ENCODE measurements at places on chromosomes 5 and 9. TPM values are rescaled to one million over a fixed set of nuclear protein-coding genes. Genes with fewer than 3 reads are reported as not detected.
A peak's percentile ranks its signal among the peaks of the same experiment; 100 is the strongest.

- no peaks in the 10 kb centered on the region for H3K4me1 ChIP-seq
- no peak overlapping the region for H3K4me3 ChIP-seq
- H3K27me3 ChIP-seq: no peaks in the 10 kb centered on the region
- DNase-seq: peak; percentile 2
- no peaks in the 10 kb centered on the region for H3K36me3 ChIP-seq
These were observed 266.6 kb downstream of the PRELID2 start for GRCh38 chr5:145568581-145568980.

DNA sequence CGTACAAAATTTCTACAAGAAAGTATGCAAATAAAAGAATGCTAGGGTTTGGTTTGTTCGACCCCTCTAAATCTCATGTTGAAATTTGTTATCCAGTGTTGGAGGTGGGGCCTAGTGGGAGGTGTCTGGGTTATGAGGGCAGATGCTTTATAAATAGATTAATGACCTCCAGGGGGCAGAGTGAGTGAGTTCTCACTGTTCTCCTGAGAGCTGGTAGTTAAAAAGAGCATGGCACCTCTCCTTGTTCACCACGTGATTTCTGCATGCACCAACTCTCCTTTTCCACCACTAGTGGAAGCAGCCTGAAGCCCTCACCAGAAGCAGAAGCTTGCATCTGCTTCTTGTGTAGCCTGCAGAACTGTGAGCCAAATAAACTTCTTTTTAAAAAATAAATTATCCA is 50.4 kb upstream of the FAM170A start:
- no peaks in the 10 kb centered on the region for H3K36me3 ChIP-seq
- DNase-seq: peak; percentile 1
- H3K27ac ChIP-seq: no peak overlapping the region
- no peaks in the 10 kb centered on the region for H3K27me3 ChIP-seq
- H3K4me1 ChIP-seq: no peaks in the 10 kb centered on the region
- no peak overlapping the region for H3K4me3 ChIP-seq

GRCh38 chr5:169767938-169768337 is 130.9 kb downstream of the DOCK2 start:
- H3K27ac ChIP-seq: no peak overlapping the region
- no peaks in the 10 kb centered on the region for H3K4me1 ChIP-seq
- DNase-seq: no peak
- no peak overlapping the region for H3K4me3 ChIP-seq
- H3K27me3 ChIP-seq: no peaks in the 10 kb centered on the region

DNA sequence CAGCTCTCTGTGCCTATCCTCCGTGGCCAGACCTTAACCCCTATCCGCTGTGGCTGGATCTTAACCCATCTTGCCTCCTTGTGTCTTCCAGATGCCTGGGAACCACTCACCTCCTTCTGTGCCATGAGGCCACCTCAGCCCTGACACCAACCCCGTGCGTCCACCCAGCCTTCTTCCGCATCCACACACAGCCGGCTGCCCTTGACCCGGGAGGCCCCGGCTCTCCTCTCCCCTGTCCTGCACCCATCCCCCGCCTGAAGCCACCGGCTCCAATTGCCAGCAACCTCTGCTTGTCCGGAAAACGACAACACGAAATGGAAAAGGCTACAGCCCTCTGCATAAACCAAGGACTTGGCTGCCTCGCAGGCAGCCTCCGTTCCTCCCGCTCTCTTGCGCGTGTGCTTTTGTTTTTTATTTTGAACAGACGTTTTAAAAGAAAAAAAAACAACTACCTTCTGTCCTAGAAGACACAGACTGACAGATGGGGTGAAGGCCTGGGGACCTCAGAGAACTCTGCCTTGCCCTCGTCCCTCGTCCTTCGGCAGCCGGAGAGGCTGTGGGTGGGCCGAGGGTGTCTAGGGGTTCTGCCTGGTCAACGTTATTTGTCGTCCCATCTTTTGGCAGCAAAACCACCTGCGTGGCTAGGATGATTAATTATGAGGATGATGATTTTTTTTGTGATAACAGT is 32.5 kb upstream of the HMCN2 start:
- no peaks in the 10 kb centered on the region for H3K4me1 ChIP-seq
- H3K27me3 ChIP-seq: no peaks in the 10 kb centered on the region
- no peak overlapping the region for H3K27ac ChIP-seq

DNA sequence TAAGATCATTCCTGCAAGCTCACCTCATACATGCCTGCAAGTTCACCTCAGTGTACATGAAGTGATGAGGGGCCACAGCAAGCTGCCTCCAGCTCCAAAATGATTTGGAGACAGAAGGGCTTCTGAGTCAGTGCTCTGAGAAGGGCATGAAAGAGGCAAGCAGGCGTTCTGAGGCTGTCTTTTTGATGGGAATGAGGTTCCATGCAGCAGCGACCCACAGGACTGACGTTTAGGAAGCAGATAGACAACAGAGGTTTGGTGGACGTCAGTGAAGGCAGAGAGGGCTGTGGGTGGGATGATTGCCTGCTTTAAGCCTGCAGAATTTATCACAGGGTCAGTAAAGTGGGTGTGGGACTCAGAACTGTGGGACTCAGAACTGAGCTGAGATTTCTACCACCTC is 8.9 kb upstream of the SMIM32 start:
- H3K4me1 ChIP-seq: peaks cover 5% of the 10 kb centered on the region
- H3K27ac ChIP-seq: no peak overlapping the region
- no peaks in the 10 kb centered on the region for H3K27me3 ChIP-seq
- H3K36me3 ChIP-seq: no peaks in the 10 kb centered on the region
- H3K4me3 ChIP-seq: no peak overlapping the region

GRCh38 chr5:161233553-161233952 is 313.0 kb downstream of the GABRB2 start:
- DNase-seq: no peak
- H3K27ac ChIP-seq: no peak overlapping the region
- H3K36me3 ChIP-seq: no peaks in the 10 kb centered on the region
- no peak overlapping the region for H3K4me3 ChIP-seq
- H3K4me1 ChIP-seq: no peaks in the 10 kb centered on the region
- H3K27me3 ChIP-seq: no peaks in the 10 kb centered on the region

- no peak for DNase-seq
- no peaks in the 10 kb centered on the region for H3K4me1 ChIP-seq
- H3K36me3 ChIP-seq: no peaks in the 10 kb centered on the region
- no peak overlapping the region for H3K27ac ChIP-seq
- no peaks in the 10 kb centered on the region for H3K27me3 ChIP-seq
- no peak overlapping the region for H3K4me3 ChIP-seq
These were observed 192.9 kb downstream of the RAB3C start for GRCh38 chr5:58775701-58776262.

DNA sequence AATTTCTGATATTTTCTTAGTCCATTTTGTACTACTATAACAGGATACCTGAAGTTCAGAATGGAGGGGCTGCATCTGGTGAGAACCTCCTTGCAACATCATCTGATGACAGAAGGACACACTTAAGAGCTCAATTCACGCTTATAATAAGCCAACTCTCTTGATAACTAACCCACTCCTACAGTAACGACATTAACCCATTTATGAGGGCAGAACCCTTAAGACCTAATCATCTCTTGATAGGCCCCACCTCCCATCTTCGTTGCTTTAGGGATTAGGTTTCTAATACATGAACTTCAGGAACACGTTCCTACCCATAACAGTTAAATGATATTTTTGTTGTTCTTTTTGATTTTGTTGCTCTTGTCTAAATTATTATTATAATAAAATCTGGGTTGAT is 69.4 kb downstream of the TNPO1 start:
- no peaks in the 10 kb centered on the region for H3K4me1 ChIP-seq
- no peaks in the 10 kb centered on the region for H3K27me3 ChIP-seq
- no peak overlapping the region for H3K4me3 ChIP-seq

DNA sequence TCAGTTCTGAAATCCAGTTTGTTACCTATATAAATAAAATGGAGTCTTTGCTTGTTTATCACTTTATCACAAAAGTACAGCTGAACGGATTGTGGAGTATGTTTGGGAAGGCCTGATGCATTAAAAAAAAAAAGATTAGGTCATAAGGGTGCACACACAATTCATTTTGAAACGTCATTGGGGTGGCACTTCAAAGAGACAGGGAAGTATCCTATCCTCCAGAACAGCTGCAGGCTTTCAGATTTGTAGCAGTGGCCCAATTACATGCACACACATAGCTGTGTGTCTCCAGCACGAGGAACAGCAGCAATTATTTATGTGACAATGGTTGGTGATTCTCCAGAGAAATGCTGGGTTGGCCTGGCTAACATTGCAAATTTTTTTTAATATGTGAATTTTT is 46.8 kb upstream of the FER start:
- no peaks in the 10 kb centered on the region for H3K27me3 ChIP-seq
- no peaks in the 10 kb centered on the region for H3K36me3 ChIP-seq
- no peak overlapping the region for H3K4me3 ChIP-seq
- no peak for DNase-seq
- no peak overlapping the region for H3K27ac ChIP-seq

- H3K4me3 ChIP-seq: peak overlapping the region; percentile 78
- DNase-seq: no peak
- H3K4me1 ChIP-seq: peaks cover 12% of the 10 kb centered on the region
- no peak overlapping the region for H3K27ac ChIP-seq
These were observed 785 bp upstream of the P4HA2 start for GRCh38 chr5:132228241-132229035.

- no peak for DNase-seq
- H3K36me3 ChIP-seq: no peaks in the 10 kb centered on the region
- no peak overlapping the region for H3K4me3 ChIP-seq
- no peak overlapping the region for H3K27ac ChIP-seq
- no peaks in the 10 kb centered on the region for H3K27me3 ChIP-seq
These were observed 324.5 kb downstream of the TUSC1 start for GRCh38 chr9:25353783-25354182.

GRCh38 chr9:19787672-19788071 is 1.2 kb downstream of the SLC24A2 start:
- H3K27me3 ChIP-seq: no peaks in the 10 kb centered on the region
- no peaks in the 10 kb centered on the region for H3K4me1 ChIP-seq
- no peak overlapping the region for H3K4me3 ChIP-seq
- no peak overlapping the region for H3K27ac ChIP-seq

- no peak for DNase-seq
- H3K27ac ChIP-seq: no peak overlapping the region
- no peaks in the 10 kb centered on the region for H3K4me1 ChIP-seq
- no peaks in the 10 kb centered on the region for H3K27me3 ChIP-seq
- no peaks in the 10 kb centered on the region for H3K36me3 ChIP-seq
These were observed 41.3 kb upstream of the CDK20 start for GRCh38 chr9:88015606-88016005.

- H3K27ac ChIP-seq: no peak overlapping the region
- H3K36me3 ChIP-seq: no peaks in the 10 kb centered on the region
- no peak for DNase-seq
- H3K4me1 ChIP-seq: peaks cover 11% of the 10 kb centered on the region
- no peak overlapping the region for H3K4me3 ChIP-seq
- H3K27me3 ChIP-seq: no peaks in the 10 kb centered on the region
These were observed 1.4 kb downstream of the IQGAP2 start for GRCh38 chr5:76404223-76405211.

DNA sequence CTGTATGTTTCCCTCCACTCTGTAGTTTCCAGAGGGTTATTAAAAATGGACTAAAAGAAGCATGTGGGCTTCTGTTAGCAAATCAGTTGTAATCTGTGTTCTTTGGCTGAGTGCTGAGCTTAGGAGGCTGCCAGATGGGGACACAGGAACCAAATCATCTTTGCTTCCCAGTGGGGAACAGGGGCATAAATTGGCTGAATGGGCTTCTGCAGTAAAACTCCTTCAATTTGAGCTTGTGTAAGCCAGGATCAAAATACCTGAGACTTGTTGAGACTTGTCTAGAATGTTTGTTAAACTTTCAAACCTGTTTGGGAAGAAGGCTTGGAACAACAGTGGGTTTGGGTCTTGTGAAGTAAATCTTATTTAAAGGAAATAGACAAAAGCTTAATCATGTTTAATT is 32.2 kb upstream of the TNFAIP8 start:
- H3K4me3 ChIP-seq: peak overlapping the region; percentile 27
- no peaks in the 10 kb centered on the region for H3K27me3 ChIP-seq
- H3K27ac ChIP-seq: peak overlapping the region; percentile 89
- no peak for DNase-seq

GRCh38 chr5:56316299-56316994 is 83.3 kb upstream of the ANKRD55 start:
- H3K4me3 ChIP-seq: no peak overlapping the region
- DNase-seq: no peak
- H3K27ac ChIP-seq: no peak overlapping the region
- H3K27me3 ChIP-seq: no peaks in the 10 kb centered on the region
- H3K36me3 ChIP-seq: no peaks in the 10 kb centered on the region

- no peak overlapping the region for H3K4me3 ChIP-seq
- H3K27ac ChIP-seq: no peak overlapping the region
- H3K27me3 ChIP-seq: no peaks in the 10 kb centered on the region
- no peaks in the 10 kb centered on the region for H3K36me3 ChIP-seq
- H3K4me1 ChIP-seq: peaks cover 32% of the 10 kb centered on the region
- no peak for DNase-seq
These were observed 2.5 kb upstream of the SLC31A2 start for GRCh38 chr9:113148372-113148705.

GRCh38 chr5:104431981-104432380 is 869.4 kb upstream of the NUDT12 start:
- H3K4me1 ChIP-seq: no peaks in the 10 kb centered on the region
- no peak for DNase-seq
- H3K27ac ChIP-seq: no peak overlapping the region
- no peaks in the 10 kb centered on the region for H3K36me3 ChIP-seq
- H3K27me3 ChIP-seq: no peaks in the 10 kb centered on the region
- H3K4me3 ChIP-seq: no peak overlapping the region

- no peak overlapping the region for H3K27ac ChIP-seq
- no peak overlapping the region for H3K4me3 ChIP-seq
- H3K27me3 ChIP-seq: no peaks in the 10 kb centered on the region
- peaks cover 38% of the 10 kb centered on the region for H3K4me1 ChIP-seq
- H3K36me3 ChIP-seq: peaks cover 27% of the 10 kb centered on the region
These were observed 18.9 kb downstream of the LHFPL2 start for GRCh38 chr5:78629624-78630023.

- H3K4me1 ChIP-seq: no peaks in the 10 kb centered on the region
- no peak overlapping the region for H3K27ac ChIP-seq
- H3K27me3 ChIP-seq: no peaks in the 10 kb centered on the region
- H3K36me3 ChIP-seq: no peaks in the 10 kb centered on the region
These were observed 41.7 kb downstream of the SMIM15 start for GRCh38 chr5:61120534-61120933.

Gene LCN2
- total RNA-seq: 537 TPM

Gene IL5
- not detected for total RNA-seq

Gene SV2C
- not detected for total RNA-seq

Gene MARVELD2
- total RNA-seq: 16.2 TPM

Gene UNC13B
- not detected for total RNA-seq

Gene PCDHA9
- total RNA-seq: not detected

Gene PAEP
- total RNA-seq: not detected

Gene SEMA6A
- total RNA-seq: not detected

Gene GPR151
- total RNA-seq: not detected

Measured in PC-9 (cell line).